HS-27A (cell line): ENCODE measurements at places on chromosomes 1 and 21.

DNA sequence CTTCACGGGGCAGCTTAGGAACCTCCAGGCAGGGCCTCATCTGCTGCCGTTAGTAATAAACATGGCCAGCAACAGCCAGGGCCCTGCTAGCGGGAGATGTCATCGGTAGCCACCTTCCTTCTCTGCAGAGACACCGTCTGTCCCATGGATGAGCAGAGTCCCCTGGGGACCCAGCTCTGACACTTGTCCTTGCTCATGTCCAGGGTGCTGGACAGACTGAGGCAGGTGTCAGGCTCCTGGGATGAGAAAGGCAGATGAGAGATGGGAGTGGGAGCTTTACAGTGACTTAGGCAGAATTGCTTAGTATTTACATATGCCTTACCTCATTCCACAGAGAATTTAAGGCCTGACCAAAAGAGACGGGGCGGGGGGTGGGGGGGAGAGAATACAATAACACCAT lies 25.0 kb downstream of the CAPN2 start:
- DNase-seq: no peak

GRCh38 chr1:48242141-48242736 lies 19.7 kb downstream of the SLC5A9 start:
- no peak for DNase-seq

- peak; percentile 79 for DNase-seq
These were observed 98.0 kb upstream of the BCAR3 start for GRCh38 chr1:93779540-93780165.

DNA sequence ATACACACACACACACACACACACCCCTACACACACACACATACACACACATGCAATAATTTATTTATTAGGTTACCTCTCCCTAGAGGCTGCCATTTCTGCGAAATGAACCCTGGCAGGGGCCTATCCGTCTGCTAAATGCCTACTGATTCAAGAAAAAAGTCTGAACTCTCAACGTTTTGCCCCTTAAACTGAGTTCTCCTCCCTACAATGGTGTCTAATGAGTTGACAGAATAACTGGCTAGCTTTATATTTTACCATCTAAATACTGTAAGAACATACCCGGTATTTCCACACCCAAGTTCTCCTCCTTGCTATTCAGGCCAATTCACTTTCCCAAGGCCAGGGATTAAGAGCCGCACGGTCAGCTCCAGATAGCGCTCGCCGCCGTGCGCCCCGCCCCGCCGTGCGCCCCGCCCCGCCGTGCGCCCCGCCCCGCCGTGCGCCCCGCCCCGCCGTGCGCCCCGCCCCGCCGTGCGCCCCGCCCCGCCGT lies 339 bp upstream of the RNPC3 start:
- DNase-seq: peak; percentile 47

GRCh38 chr21:35189077-35189863 lies 140.2 kb upstream of the RUNX1 start:
- no peak for DNase-seq

GRCh38 chr21:15408089-15408488 lies 321.7 kb upstream of the USP25 start:
- no peak for DNase-seq

DNA sequence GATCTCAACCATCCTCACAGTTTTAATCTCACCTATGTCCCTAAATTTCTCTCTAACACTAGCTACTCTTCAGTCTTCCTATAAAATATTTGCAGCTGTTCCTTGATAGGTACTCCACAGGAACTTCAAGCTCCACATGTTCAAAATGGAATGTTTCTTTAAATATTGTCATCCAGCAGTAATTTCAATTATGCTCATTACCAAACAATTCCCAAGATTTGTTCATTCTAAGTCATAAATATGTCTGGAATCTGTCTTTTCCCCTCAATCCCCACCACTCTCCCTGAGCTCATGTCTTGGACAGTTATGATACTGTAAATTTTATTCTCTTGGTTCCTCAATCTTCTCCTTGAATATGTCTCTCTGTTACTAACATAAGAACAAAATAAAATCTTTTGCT lies 214.4 kb downstream of the NRIP1 start:
- peak; percentile 46 for DNase-seq

DNA sequence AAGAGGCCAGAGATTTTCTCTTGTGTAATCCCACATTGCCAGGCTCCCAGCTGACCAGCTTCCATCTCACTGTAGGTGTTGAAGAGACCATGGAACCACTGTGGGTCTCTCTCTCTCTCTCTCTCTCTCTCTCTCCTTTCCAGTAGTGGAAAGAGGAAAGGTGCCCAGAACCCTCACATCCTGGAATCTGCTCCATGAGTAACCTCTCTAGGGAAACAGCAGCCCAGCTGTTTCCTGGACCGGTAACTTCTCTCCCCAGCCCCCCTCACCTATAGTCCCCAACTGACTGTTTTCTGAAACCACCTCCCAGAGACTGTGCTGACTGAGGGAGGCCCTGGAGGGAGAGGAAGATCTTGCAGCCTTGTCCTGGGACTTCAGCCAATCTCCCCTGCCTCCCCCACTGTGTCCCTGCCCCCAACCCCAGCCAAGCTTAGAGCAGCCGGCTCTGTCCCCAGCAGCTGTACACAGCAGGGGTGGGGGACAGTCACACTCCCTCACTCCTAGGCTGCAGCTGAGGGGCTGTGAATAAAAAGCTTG lies 20.6 kb upstream of the SLC45A3 start:
- DNase-seq: no peak
